ENCODE measurements at places on chromosomes 5 and 9. TPM values are rescaled to one million over a fixed set of nuclear protein-coding genes. Genes with fewer than 3 reads are reported as not detected.

DNA sequence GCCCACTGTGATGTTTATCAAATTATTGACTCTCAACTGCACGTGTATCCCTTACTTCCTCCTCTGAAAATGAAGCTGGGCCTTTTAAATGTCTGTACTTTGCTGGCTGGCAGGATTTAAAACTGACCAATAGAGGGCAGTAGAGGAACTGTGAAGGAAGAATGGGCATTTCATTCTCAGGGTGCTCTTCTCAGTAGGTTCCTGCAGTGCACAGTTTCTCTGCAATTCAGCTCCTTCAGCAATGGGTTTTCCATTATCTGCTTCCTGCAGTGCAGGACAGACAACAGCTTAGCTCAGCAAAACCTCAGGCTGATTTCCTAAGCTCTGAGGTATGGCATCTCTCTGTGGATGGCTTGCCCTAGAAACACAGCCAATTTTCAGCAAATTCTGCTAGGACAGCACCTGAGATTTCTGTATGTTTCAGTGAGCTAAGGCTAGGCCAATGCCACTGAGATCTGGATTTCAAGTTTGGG is 298.4 kb upstream of the PRDM9 start:
- peak; percentile 19 for DNase-seq

DNA sequence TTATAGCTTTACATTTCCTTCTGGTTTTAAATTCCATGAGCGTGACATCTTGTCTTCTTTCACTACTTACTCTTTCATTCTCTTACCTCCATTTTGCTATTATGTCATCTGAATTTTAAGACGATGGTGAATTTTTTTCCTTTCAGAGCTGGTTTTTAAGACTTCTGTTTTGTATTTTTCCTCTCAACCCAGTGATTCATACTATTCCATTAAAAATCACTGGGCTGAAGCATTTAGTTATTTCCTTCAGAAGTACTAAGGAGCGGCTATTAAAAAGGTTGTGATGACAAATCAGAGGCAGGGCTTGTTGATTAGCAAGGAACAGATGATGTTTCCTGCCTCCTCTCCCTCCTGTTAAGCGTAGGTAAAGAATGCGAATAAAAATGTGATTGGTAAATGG is 16.5 kb downstream of the AGXT2 start:
- DNase-seq, result peak; percentile 78

DNA sequence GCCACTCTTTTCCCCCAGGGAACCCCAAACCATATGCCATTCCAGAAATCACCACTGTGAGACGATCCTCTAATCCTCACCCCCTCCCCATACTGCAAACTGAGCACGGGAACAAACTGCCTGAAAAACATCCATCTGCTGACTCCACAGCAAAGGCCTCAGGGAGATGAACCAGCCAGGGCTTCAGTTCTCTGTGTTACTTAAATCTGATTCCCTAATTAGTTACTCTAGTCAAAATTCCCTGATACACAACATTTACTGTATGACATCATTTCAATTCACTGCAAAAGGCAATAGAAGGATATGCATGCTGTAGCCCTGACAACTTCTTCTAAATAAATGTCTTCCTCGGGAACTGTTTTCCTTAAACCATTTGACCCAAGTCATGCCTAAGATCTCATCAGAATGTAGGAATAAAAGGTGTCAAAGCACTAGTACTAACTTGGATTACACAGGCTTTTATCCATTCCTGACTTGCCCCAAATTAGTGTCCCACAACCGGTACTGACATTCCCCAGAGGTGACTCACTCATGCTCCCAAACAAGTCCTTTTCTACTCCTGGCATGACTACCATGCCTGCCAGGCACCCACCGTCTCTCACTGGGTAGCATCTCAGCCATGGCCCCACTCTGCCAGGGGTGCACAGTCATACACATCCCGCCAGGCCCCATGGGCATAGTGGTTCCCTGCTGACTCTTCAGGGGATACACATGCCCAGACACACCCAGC is 35.0 kb downstream of the MTX3 start:
- peak; percentile 91 for DNase-seq

DNA sequence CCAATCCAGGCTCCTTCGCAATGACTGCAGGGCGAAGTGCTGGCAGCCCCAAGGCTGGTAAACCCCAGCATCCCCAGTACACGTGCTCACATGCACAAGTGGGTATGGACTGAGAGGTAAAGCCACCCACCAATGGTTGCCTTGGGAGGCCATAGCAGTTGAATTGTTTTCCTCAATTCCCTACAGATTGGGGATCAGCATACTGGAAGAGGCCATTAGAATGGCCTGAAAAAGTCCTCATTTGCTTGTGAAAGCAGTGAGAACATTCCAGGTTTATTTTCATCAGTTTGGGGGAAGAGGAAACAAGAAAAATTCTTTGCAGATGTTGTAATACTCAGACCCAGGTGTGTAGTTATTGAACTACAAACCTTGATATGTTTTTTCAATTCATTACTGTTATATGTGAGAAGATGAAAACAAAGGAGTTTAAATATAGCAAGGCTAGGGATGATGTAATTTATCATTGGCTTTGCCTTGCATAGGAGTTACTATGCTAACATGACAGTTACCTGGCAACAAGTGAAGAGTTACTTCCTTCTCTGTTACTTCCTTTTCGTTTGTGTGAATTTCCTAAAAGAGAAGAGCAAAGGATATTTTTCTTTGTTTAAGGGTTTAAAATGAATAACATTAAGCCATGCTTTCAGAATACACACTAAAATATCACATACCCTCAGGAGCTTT is 36.4 kb downstream of the MTMR12 start:
- peak; percentile 75 for DNase-seq

The LRSAM1 gene
- 12.4 TPM for total RNA-seq

DNA sequence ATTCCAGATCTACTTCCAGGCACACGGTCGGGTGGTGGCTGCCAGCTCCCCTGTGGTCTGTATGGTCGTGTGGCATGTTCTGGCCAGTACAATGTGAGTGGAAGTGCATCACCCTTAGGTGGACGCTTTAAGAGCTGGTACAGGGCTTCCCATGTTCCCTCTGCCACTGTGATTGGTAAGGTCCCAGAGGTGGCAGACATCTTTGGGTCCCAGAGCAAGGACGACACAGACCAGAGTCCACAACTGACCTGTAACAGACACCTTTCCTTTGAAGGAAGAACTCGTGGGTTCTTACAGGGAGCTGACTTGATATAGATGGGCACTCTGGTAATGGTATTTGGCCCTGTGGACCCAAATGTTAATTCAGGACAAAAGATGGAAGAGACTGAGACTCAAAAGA is 90.0 kb upstream of the GDNF start:
- no peak for DNase-seq

DNA sequence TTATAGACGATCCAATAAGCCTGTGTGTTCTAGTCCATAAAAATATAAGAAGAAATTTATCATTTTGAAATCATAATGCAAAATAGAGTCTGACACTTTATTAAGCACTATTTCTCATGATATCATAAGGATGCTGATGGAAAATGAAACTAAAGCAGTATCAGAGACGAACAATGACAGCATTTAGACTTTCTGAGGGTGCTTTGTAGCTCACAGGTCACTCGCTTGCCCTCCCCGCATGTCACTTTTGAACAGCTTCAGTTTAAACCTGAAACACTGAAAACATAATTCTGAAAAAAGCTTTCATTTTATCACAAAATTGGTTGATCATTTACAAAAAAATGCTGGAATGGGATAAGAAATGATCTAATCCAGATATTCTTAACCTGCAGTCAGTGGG is 247.1 kb downstream of the EBF1 start:
- no peak for DNase-seq

The AFAP1L1 gene
- total RNA-seq, result 9.1 TPM

The PRRX2 gene
- total RNA-seq, result 0.17 TPM

- DNase-seq, result peak; percentile 41
These were observed 1.2 kb downstream of the HOMER1 start for GRCh38 chr5:79512471-79513307.

The ZFP2 gene
- not detected for total RNA-seq

DNA sequence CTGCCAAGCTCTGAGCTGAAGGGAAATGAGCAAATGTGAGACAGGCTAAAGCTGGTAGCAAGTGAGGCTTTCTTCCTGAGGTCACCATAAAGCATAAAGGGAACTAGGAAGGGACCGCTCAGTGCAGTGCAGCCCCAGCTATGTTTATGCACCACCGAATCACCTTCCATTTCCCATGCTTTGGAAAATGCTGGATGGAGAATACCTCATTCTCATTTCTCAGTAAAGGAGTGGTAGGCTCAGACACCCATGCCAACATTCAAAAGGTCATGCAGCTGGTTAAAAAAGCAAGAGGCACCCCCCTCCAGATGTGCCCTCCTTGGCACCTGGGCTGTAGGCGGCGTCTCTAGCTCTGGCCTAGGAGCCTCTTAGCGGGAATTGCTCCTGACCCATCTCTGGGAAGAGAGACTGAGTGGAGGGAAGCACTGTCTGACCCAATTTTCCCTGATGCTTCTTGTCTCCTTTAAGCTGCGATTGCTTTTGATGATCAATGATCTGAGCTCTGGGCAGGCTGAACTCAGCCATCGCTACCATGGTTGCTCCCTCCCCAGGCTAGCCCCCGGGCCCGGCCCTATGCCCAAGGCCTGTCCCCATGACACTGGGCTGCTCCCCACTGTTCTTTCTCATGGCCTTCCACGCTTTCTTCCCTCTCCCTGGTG is 58.7 kb downstream of the ZNF354C start:
- DNase-seq, result no peak

- DNase-seq, result no peak
These were observed 467 bp downstream of the C9orf78 start for GRCh38 chr9:129834489-129835127.

The TEX48 gene
- not detected for total RNA-seq

GRCh38 chr9:33393581-33393980 is 8.8 kb downstream of the AQP7 start:
- no peak for DNase-seq

DNA sequence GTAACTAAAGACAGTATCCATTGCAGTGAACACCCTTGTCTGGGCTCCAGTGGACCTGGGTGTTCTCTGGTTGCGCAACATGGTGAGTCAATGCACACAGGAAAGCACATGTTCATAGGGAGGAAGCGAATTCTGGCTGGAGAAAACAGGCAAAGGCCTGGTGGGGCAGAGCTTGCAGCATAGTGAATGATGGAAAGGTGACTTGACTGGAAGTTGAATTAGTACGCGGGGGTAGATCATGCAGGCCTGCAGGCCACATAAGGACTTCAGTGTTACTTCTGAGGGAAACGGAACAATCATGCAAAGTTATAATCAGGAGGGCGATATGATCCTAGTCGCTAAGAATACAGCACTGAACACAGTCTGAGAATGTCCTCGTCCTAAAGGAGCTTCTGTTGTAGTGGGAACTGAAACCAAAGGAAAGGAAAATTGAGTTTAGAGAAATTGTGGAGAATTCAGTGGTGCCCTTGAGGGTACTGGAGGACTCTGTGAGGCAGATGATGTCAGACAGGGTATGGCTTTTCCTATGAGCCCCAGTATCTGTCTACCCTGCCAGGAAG is 71.9 kb upstream of the RANBP3L start:
- peak; percentile 92 for DNase-seq

- no peak for DNase-seq
These were observed 186.8 kb downstream of the TMEM161B start for GRCh38 chr5:88081877-88082276.

The THBS4 gene
- 0.22 TPM for total RNA-seq

GRCh38 chr9:75946766-75947165 is 56.3 kb downstream of the PCSK5 start:
- no peak for DNase-seq

DNA sequence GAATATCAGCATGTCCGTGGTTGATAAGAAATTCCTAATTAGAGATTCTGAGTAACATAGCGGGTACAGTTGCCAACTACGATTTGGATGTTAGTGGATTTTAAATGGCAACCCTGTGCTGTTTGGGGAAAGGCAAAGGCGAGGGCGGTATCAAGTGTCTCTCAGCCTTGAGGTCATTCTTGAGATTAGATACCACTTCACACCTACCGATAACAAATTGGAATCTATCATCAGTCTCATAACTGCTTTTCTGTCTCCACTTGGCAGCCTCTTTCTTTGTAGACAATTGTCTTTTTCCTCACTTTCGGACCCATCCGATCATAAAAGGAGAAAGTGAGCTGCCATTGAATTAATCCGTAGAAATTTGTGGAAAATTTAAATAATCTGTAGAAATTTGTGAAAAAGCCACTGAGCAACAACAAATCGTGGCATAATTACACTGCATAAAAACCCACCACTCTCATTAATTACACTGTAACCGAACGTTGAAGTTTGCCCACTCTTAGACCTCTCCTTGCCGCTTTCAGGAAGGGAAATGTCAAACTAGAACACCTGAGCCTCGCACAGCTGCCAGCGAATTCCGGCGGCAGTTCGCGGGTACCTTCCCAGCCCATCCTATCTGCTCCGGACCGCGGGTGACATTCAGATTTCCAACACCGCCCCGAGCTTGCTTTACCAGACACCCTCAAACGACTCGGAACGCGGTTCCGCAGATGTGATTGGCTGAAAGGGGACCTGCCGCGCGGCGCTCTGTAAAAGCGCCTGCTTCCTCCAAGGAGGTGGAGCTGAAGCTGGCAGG is 849 bp upstream of the RGMB start:
- DNase-seq, result peak; percentile 94

The NIPAL4 gene
- 0.44 TPM for total RNA-seq

GRCh38 chr5:82154776-82155175 is 123.4 kb downstream of the RPS23 start:
- no peak for DNase-seq

DNA sequence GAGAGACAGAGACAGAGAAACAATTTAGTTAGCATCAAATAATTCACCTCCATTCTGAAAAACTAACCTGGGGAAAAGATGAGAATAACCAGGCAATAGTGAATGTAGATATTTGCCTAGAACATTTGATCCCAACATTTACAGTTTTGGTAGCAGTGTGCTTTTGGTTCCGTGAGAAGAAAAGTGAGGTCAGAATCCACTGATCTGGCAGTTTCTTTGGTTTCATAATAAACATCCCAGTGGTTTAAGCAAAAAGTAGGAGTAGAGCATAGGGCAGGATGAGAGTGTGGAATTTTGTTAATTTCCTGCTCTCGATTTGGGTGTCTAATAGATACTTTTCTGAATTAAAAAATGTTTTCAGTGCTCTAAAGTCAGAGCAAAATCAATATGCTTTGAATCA is 887.0 kb downstream of the NR2F1-AS1 start:
- DNase-seq, result no peak

The ATP10B gene
- not detected for total RNA-seq

The ROR2 gene
- total RNA-seq, result 2.9 TPM

All from M059J (cell line).